ENCODE measurements at places on chromosomes 4 and X. TPM values are rescaled to one million over a fixed set of nuclear protein-coding genes. Genes with fewer than 3 reads are reported as not detected.

GRCh38 chr4:165297626-165298025 lies 29.8 kb upstream of the MSMO1 start:
- DNase-seq, result no peak

GRCh38 chr4:143642611-143643010 lies 57.9 kb downstream of the FREM3 start:
- DNase-seq, result no peak

DNA sequence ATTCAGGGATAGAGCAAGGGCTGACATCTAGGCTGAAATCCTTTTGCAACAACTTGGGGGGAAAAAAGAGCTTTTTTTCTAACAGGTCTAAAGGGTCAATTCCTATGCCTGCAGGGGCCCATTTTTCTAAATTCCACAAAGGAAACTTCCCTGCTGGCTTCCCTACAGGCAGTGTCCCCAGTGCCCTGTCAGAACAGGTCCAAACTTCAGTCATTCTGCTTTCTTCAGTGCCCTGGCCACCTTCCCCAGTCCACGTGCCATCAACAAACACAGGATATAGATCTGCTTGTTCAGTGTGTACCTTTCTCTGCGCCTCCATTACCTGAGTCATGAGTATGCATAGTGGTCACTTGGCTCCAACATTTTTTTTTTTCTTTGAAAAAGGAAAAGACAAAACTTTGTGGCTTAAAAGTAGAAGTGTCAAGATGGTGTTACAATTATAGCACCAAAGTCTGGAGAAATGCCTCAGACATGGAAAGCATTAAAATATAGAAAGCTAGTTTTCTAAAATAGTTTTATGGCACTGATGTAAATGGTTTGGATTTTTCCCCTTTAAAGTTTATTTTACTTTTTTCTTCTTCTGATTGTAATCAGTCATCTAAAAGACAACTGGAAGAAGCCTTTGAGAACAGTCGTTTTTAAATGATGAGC lies 84.0 kb upstream of the JADE1 start:
- no peak for DNase-seq

NSUN7 gene
- total RNA-seq, result 1.3 TPM

DNA sequence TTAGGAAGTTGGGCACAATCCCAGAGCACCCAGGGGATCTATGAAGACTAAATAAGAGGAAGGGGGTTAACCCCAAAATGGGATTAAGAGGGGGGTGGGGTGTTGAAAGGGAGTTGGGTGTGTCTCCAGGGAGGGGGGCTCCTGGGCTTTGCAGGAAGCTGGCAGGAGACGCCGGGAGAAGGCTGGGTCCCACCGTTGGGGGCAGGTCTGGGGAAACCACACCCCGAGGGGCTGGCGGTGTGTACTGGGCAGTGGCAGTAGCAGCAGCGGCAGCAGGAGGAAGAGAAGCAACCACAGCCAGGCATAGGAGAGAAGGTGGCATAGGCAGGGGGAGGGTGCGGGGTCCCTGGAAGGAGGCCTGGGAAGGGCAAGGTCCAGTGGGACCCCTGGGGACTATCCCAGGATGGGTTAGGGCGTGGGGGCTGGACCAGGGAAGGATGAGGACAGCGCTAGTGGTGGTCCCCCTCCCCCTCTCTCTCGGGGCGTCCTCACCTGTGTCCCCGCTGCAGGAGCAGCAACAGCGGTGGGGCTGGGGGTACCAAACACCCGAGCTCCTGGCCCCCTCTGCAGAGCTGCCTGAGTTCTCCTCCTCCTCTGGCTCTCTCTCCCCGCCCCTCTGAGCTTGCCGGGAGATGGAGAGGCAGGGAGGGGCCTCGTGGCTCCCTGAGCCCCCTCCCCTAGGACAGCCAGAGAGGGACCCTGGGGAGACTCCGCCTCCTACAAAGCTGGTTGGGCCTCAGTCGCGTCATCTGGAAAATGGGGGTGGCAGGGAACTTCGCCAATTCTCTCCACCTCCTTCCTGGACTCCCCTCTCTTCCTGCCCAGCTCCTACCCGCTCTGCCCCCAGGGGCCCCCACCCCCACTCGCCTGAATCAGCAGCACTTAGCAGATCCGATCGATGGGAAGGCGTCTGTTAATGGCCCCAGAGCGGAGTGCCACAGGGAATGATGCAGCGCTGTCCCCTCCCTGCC lies at the start of gene KCND1:
Gene KCND1 (minus strand): TSS at position 596 of the 971 bp plus-strand sequence. CDS start 1,573 bp downstream, outside the sequence.
- DNase-seq, result peak; percentile 33

DNA sequence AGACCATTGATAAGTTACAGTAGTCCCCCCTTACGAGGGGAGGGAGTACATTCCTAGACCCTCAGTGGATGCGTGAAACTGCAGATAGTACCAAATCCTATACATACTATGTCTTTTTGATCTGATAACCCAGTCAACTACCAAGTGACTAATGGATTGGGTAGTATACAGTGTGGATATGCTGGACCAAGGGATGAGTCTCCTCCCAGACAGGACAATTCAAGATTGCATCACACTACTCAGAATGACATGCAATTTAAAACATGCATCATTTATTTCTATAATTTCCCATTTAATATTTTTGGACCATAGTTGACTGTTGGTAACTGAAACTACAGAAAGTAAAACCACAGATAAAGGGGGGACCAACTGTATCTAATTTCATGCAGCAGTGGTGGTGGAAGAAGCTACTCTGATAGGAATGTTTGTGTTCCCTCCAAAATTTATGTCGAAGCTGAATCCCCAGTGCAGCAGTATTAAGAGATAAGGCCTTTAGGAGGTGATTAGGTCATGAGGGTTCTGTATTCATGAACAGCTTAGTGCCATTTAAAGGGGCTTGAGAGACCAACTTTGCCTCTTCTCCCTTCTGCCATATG lies 11.9 kb downstream of the HADH start:
- DNase-seq, result no peak

GRCh38 chr4:172654457-172654856 lies 514.2 kb upstream of the GALNT7 start:
- no peak for DNase-seq

ADD1 gene
- total RNA-seq, result 226 TPM

EXOC1L gene
- not detected for total RNA-seq

GRCh38 chrX:113529426-113530013 lies 688.9 kb upstream of the AMOT start:
- DNase-seq, result no peak

DNA sequence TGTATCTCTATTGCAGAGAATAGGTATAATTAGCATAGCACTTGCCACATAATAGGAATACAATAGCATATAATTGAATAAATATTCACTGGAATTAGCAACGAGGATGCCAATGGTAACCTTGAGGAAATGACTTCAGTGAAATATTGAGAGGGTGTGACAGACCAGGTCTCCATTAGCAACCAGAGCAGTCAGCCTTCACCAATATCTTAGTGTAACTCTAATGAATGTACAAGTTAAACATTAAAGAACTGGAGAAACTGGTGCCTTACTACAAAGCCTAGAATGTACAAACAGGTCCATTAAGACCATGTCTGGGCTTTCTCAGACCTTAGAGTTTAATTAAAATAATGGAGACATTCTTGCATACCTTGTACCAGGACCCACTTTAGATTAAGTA lies 143.0 kb downstream of the MAGEB17 start:
- DNase-seq, result no peak

- no peak for DNase-seq
These were observed 86.3 kb downstream of the GYPE start for GRCh38 chr4:143819029-143819428.

DNA sequence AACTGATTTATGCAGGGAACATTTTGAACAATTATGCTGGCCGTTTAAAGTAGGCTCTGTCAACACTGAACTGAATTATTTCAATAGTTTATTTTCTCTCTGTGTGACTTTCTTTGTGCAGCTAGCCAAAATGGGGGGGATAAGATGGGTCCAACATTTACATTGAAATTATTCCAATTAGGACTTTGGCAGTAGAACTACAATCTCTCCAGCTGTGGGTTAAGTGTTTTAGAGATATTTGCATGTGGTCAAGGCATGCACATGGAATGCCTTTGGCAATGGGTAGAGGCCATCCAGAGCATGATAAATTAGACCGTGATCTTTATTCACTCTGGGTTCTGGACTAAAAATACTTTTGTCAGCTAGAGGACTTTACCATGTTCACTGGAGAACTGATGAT lies 107.9 kb upstream of the ELOVL6 start:
- DNase-seq, result no peak

IL2RG gene
- total RNA-seq, result 2.0 TPM

DNA sequence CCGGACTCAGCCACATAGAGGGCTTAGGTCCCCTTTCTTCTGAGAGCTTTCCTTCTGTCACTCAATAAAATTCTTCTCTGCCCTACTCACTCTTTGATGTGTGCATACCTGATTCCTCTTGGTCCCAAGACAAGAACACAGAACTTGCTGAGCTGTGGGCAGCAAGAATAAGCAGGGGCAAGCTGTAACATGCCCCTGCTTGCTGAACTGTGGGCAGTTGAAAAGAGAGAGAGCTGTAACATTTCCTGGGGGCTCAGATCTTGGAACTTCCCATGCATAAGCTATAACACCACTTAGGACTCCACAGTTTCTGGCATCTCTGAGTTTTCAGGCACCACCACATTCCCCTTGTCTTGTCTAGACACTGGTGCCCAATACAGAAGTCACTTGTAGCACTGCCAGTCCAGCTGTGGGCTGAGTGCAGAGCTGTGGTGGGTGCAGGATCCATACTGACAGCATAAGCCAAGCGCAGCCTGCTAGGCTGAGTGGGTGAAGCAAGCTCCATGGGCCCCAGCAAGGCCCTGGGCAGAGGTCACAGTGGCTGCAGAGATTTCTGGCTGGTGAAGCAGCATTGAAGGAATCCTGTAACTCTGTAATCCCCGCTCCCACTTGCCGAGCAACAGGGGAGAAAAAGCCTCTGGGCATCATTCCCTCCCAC lies 241.2 kb downstream of the PCDH10 start:
- DNase-seq, result no peak

DNA sequence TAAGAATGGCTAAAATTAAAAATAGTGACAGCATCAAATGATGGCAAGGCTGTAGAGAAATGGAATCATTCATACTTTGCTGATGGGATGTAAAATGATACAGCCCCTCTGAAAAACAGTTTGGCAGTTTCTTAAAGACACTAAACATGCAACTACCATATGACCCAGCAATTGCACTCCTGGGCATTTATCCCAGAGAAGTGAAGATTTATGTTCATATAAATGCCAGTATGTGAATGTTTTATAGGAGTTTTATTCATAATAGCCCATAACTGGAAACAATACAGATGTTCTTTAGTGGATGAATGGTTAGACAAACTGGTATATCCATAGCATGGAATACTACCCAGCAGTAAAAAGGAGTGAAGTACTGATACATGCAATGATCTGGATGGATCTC lies 43.3 kb downstream of the REPS2 start:
- DNase-seq, result no peak

C4orf50 gene
- total RNA-seq, result not detected

- no peak for DNase-seq
These were observed 115.7 kb downstream of the NDST4 start for GRCh38 chr4:114997576-114998247.

TMEM156 gene
- total RNA-seq, result 1.1 TPM

EGF gene
- total RNA-seq, result 12.2 TPM

DUX4 gene
- total RNA-seq, result not detected

GRCh38 chr4:39525822-39526690 lies 1.2 kb downstream of the UGDH start:
- DNase-seq, result no peak

DNA sequence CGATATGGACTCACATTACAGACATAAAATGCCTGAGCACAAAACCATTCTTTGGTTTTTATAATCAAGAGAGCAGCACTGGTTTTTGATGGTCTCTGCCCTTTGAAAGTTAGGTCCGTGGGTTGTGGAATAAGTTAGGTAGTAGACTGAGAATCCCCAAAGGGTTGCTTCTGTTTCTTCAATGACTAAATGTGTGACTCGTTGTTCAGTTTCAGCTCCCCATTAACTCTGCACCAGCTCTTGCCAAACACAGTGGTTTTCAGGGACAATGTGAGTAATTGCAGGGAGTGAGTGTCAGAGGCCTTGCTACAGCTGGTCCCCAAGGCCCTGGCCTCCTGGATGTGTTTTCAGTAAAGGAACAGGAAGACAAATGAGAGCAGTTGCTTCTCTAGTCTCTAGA lies 24.8 kb downstream of the SMIM20 start:
- peak; percentile 48 for DNase-seq

DNA sequence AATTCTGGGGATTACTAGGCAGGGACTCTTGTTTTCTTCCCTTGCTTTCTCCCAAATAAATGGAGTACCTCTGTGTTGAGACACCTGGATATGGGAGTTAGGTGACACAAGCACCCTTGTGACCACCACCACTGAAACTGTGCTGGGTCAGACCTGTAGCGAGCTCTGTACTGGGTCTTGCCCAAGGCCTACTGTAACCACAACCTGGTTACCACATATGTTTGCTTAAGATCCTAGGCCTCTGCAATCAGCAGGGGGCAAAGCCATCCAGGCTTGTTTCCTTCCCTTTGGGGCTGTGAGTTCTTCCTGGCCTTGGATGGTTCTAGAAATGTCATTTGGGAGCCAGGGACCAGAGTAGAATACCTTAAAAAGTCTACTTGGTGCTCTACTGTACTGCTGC lies 49.4 kb downstream of the LPAR4 start:
- DNase-seq, result no peak

SRPX gene
- 40.6 TPM for total RNA-seq

- no peak for DNase-seq
These were observed at the start of gene DLG3 for GRCh38 chrX:70444326-70444945. TSS of gene DLG3 (plus strand) at chrX:70444835. CDS start at chrX:70445202, 367 bp downstream.

GRCh38 chrX:118654331-118654730 lies 73.1 kb upstream of the IL13RA1 start:
- DNase-seq, result no peak

GRCh38 chrX:39367416-39367815 lies 566.2 kb downstream of the MID1IP1 start:
- no peak for DNase-seq

DNA sequence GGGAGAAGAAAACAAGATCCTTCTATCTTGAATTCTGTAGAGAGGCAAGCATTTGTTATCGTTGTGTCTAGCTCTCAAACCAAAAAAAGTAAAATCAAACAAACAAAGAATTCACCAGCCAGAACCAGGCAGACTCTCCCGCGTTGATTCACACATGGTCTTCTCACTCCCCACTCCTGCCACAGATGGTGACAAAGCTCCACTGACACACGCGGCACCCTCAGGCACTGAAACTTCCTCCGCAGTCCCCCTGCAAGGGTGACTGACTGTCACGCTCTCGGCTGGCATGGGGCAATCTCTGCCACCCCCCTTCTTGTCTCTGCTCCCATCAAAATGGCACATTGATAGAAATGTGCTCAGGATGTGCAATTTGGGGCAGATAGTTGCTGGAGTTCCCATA lies 304.9 kb downstream of the DHX15 start:
- no peak for DNase-seq

HSPA4L gene
- total RNA-seq, result 7.8 TPM

Measured in heart right ventricle (tissue), 16 donors.